Transverse colon (tissue), 4 donors: ENCODE measurements at places on chromosomes 3 and 15.

GRCh38 chr3:107661447-107662123, 138.8 kb downstream of the BBX start:
- DNase-seq, result no peak

GRCh38 chr3:176920766-176921160, 276.5 kb downstream of the TBL1XR1 start:
- DNase-seq, result no peak

GRCh38 chr15:78411061-78411460, 27.0 kb upstream of the IREB2 start:
- no peak for DNase-seq

GRCh38 chr3:184811034-184811433, 932 bp upstream of the VPS8 start:
- no peak for DNase-seq

- no peak for DNase-seq
Observed at GRCh38 chr3:97421565-97421964, 343.0 kb upstream of the ARL6 start.

GRCh38 chr15:67745073-67746006, 80.0 kb upstream of the SKOR1 start:
- no peak for DNase-seq

DNA sequence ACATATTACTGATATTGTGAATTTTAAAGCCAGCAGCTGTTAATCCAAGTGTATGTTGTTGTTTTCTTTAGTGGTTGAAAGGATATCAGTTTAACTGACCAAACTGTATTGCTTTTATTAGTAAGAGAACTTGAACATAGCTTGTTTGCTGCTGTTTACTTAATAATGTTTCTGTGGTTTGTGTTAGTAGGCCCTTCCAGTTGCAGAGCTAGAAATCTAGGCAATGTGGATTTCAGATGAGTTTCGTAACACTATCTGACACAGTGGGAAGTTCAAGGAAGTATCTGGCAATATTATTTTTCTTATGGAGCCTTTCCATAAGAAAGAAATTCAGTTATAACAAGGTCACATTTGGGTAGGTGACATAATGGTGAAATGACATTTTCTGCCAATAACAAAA, 18.5 kb downstream of the ZNF609 start:
- no peak for DNase-seq

GRCh38 chr15:77550301-77551251, 82.1 kb downstream of the LINGO1 start:
- no peak for DNase-seq

GRCh38 chr3:45981346-45982074, 14.1 kb downstream of the FYCO1 start:
- no peak for DNase-seq

GRCh38 chr3:148829926-148830325, 2.3 kb downstream of the CPB1 start:
- no peak for DNase-seq

DNA sequence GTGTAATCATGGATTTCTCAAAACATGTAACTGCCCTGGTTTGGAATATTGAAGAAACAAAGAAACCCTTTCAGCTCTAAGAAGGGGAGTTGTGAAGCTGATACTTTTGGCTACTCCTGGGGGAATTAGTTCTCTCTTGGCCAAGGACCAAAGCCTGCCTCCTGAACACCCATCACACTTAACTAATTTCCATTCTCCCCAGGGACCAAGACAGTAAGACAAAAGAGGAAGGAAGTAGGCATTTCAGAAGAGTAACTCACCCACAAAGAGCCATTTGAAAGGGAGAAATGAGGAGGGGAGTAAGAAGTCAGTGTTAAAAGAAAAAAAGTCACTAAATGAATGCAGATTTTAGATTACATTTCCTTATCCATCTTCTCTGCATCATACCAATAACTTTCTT, 328.0 kb upstream of the SOX2 start:
- DNase-seq, result no peak

DNA sequence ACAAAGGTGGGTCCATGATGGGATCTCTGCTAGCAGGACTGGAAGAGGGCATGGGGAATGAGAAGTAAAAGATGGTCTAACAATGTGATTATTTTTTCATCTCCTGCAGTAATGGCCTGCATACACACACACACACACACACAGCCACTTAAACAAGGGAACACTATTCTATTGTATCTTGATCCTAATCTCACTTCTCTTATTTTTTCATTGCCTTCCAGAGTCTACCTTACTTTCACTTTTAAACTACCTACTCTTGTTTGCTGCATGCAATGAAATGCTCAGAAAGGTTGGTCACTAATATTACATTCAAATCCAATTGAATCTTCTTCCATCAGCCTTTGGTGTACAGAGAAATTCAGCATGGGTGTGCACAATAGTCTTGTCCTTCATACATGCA, 853.8 kb downstream of the IGSF11 start:
- DNase-seq, result no peak

DNA sequence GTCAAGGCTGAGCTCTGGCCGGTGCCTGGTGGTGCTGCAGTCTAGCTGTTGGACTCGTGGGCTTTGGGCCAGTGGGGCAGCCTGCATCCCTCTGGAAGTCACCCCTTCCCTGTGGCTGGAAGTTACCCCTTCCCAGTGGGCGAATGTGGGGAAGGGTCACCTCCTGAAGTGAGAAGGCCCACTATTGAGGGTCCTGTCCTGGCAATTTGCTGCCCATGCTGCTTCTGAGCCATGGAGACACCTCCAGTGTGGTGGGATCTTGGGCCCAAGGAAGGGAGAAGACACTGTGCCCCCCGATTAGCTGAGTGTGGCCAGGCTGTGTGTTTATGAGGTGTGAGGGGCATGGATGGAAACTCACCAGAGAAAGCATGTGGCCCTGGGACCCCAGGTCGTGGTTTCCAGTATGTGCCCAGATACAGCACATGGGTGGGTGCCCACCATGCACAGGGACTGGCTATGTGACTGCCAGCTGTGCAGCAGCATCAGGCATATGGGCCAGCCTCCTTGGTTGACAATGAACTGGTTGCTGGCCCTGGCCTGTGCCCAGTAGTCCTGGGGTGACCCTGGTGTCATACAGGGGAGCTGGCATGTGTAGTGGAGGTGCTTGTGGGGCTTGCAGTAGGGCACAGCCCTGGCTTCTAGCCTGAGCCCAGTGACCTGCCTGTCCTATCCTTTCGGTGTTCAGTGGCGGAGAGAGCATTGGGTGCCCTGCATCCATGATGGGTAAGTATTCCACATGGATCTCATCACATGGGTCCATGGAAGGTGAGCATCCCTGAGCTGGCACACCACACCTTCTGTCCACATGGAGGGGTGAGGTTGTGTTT, 221.2 kb downstream of the SNRPN start:
- peak; percentile 3 for DNase-seq

- no peak for DNase-seq
Observed at GRCh38 chr15:78097667-78098066, 5.3 kb downstream of the SH2D7 start.

DNA sequence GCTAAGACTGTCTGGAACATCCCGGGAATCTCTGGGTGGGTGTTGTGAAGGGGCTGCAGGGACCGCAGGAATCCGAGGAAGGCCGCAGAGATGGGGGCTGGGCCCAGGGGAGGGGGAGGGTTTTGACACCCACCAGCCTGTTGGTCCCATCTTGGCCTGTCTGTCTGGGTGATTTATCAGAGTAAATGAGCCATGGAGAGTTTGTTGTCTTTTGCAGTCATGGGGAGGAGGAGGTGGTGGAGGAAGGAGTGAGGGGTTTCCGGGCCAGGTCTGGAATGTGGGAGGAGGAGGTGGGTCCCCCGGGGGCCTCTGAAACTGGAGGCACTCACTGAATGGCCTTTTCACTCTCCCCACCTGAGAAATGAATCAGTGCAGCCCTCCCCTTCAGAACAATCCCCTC, 11.5 kb downstream of the SEMA3F start:
- no peak for DNase-seq

GRCh38 chr3:171236265-171237008, 209.9 kb upstream of the SLC2A2 start:
- no peak for DNase-seq

DNA sequence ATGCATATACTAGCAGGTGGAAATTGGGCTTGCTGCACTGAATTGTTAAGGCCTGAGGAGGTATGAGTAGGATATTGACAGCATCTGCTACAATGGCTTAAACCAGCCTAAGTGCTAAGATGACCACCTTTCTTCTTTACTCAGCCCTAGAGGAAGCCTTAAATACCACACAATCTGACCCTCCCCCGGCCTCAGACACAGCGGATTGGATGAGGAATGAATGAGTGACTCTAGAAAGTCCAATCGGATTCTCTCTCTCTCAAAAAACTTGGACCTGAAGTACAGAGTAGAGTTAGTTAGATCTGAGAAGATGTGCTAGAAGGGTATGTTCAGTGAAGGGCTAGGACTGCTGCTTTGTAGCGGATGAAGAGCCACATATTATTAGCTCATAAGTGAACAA, 39.9 kb upstream of the C3orf49 start:
- DNase-seq, result no peak

- DNase-seq, result no peak
Observed at GRCh38 chr3:23667536-23668429, 138.0 kb upstream of the UBE2E1 start.
